ENCODE measurements at places on chromosomes 3 and 15. TPM values are rescaled to one million over a fixed set of nuclear protein-coding genes. Genes with fewer than 3 reads are reported as not detected.

The ECE2 gene
- 23.1 TPM for polyA plus RNA-seq

The TPRG1 gene
- polyA plus RNA-seq: 0.52 TPM

The PIF1 gene
- polyA plus RNA-seq: 11.3 TPM

The CRABP1 gene
- polyA plus RNA-seq: 539 TPM
